Stimulated activated CD8-positive, alpha-beta memory T cell treated with anti-CD3 and anti-CD28 coated beads, Interleukin-15, amount 100 ng/mL, for 4 hours (primary cell): ENCODE measurements at places on chromosomes 16 and 17.

DNA sequence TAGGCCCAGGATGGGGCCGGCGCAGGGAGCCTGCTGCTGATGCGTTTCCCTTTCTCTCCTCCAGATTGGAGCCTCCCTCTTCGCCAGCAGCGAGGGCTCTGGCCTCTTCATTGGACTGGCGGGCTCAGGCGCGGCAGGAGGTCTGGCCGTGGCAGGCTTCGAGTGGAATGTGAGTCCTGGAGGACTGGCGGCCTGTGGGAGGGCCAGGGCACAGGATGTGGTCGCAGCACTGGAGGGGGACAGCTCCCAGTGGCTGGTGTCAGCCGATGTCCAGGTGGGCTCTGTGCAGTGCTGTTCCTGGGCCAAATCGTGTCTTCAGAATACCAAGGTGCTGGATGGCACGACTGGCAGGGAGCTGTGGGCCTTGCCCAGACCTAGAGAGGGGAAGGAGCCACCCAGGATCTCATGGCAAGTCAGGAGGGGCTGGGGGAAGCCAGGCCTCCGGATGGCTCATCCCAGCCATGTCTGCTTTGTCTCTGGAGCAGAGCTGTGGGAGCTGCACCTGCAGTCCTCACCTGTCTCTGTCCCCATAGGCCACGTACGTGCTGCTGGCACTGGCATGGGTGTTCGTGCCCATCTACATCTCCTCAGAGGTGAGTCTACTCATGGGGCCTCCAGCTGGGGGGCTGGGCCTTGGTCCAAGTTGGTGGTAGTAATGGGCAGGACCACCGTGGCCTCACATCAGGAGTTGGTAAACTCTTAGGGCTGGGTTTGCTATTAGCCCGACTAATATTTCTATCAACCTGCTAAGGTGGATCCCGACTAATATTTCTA, 7.3 kb downstream of the SLC5A10 start:
- no peak for DNase-seq

DNA sequence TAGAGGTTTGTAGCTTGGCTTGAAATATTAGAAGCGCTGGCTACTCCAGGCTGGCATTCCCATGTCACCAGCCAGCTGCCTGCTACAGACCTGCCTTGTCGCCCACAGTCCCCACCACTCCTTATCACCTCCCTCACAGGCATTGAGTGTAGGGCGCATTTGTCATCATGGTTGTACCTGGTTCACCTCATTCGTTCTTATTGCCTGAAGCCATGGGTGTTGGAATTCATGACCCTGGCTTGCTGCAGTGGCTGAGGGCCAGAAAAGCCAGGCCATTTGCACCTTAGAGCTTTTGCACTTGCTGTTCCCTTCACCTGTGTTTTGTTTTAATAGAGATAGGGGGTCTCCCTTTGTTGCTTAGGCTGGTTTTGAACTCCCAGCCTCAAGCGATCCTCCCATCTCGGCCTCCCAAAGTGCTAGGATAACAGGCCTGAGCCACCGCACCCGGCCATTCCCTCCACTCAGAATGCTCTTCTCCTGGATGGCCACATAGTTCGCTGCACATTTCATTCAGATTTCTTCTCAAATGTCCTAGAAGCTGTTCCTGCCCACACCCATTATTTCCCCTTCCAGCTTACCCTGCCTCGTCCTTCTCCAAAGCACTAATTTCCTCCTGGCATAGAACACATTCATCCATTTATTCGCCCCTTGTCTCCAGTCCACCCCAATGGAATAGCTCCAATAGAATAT, 97.6 kb downstream of the C16orf78 start:
- no peak for DNase-seq

DNA sequence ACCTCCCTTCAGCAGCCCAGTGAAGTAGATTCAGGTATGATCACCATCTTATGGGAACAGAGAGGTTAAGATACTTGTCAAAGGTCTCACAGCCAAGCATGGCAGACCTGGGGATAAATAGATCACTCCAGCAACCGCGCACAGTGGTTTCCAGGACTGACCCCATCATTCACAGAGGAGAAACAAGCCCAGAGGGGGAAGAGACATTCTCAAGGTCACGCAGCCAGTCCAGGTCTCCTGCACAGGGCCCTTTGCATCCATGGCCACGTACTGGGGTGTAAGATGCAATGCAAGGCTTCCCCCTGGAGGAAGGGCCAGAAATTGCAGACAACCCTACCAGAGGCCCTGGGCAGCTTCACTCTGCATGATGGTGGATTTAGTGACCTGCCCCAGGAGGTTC, 19.9 kb downstream of the TLE7 start:
- no peak for DNase-seq

DNA sequence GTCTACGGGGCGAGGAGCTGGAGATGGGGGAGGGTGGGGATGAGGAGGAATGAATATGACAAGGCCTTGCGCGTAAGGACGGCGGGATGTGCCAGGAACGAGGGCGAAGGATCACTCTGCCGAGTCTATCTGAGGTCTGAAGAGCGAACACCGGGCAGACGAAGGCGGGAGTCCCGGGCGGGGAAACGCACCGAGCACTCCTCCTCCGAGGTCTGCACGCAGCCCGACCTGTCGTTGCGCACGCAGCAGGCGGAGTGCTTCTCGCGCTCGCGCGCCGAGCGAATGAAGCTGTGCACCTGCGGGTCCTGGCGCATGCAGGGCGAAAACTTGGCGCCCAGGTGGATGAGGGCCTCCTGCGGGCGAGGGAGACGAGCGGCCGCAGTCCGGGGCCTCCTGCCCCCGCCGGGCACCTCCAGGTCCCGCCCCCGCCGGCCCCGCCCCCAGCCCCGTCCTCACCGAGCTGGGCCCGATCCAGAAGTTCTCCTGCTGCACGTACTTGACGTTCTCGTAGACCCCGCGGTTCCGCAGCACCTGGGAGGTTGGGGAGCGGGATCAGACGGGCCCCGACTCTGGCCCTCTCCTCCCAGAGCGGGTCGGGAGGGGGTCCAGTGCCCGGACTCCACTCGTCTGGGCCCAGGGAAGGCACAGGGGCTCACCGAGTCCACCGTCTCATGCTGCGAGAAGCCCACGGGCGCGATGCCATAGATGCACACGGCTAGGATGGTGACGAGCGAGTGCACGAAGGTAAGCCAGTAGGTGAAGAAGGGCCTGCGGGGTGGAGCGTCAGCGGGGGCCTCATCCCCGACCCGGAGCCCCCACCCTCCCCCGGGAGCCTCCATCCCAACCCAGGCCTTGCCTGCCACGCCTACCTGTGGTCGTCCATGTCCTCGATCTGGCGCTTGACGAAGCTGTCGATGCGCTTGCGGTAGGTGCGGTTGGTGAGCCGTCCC, 7.6 kb downstream of the SNRNP25 start:
- no peak for DNase-seq

DNA sequence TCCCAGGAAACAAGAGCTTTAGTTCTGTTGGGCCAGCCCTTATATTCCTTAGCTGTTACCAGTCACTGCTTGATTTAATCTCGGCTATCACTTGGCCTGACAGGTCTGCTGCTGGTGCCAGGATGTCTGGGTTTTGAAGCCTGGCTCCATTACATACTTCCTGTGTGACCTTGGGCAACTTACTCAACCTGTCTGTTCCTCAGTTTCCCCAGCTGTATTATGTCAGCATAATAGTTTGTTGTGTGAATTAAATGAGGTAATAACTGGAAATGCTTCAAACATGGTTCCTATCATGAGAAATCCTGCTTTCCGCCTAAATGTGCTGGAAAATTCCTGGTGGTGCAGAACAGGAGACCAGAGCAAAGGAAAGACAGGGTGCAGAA, 50.6 kb upstream of the STH start:
- DNase-seq: no peak

GRCh38 chr16:84156342-84156784, 11.3 kb downstream of the DNAAF1 start:
- no peak for DNase-seq

DNA sequence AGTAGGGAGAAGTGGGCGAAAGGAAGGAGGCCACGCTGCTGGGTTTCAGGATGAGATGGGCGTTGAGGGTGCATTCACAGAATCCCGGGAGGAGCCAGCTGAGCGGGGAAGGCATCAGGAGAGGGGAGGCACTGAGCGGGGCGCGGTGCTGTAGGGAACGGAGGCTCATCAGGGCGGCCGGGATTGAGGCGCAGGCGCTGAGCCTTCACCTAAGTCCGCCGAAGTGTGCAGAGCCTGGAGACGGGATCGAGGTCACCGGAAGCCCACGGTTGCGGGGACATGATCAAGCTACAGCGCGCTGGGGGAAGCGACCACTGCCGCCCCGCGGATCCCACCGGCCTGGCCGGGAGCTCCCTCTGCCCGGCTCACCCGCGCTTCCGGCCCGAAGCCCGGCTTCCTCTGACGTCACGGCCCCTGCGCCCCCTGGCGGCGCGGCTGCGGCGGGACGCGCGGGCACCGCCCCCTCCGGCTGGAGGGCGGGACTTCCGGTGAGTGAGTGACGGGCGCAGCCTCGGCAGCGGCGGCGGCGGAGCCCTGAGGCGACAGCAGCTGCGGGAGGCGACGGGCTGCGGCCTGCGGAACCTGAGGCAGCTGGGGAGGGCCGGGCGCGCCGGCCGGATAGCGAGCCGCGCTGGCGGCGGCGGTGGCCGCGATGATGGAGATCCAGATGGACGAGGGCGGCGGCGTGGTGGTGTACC, at the start of gene MAPK8IP3:
Gene MAPK8IP3, plus strand, starts transcription at position 508 of the 698 bp plus-strand sequence. Its CDS starts 145 bp downstream, at position 653.
- DNase-seq: peak; percentile 73

- DNase-seq: no peak
Measured at GRCh38 chr17:60695960-60696359, 18.3 kb downstream of the BCAS3 start.

DNA sequence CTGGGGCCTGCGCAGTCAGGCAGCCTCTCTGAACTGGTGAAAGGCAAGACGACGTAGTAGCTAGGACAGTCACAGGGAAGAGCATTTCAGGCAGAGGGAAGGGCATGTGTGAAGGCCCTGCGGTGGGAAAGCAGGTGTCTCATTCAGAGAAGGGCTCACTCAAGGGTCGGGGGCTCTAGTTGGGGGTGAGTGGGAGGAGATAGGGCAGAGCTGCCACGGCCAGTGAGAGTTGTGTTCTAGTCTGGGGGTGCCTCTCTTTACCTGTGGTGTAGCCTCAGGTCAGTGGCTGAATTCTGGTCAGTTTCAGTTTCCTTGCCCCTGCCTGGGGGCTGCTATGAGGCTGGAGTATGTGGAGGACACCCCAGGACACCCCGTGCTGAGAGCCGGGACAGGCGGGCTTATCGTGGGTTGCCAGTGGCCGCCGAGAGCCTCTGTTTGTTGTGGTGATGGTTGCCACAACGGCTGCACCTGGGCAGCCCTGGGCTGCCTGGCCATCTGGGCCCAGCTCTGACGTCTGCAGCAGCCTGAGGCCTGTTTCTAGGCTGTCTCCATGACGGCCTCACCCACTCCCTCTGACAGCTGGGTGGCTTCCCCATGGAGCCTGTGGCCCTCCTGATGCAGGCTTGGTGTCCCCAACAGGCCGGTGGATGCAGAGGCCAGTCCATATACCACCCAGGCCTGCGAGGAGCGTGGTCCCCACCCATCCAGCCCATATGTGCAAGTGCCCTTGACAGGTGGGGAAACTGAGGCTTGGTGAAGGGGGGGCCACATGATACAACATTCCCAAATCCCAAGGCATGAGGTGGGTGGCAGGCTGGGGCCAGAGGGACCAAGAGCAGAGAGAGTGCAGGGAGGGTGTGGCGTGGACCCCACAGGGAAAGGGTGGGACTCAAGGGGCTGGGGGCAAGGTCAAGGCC, 10.8 kb downstream of the MAP2K3 start:
- DNase-seq: no peak

DNA sequence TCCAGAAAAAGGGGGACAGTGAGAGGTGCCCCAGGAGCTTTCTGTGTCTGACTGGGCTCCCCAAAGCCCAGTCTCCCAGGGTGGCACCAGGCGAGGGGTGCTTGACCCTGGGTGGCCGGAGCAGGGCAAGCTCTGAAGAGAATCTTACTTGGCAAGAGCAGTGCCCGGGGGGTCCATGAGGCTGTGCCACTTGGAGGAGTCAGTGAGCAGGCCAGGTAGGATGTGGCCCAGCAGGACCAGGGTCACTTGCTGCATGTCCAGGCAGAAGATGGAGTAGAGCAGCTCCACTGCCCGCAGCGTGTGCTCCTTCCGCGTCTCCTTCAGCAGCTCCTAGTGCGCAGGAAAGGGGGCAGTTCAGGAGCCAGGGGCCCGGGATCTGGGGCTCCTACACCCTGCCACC, 7.3 kb downstream of the CSF3 start:
- DNase-seq: no peak
